ENCODE measurements at places on chromosomes 4 and X.

- no peaks in the 10 kb centered on the region for H3K36me3 ChIP-seq
- H3K4me1 ChIP-seq = no peaks in the 10 kb centered on the region
- no peaks in the 10 kb centered on the region for H3K27me3 ChIP-seq
- DNase-seq = no peak
- no peak overlapping the region for H3K4me3 ChIP-seq
Observed at GRCh38 chr4:119921830-119922229, 144.8 kb downstream of the MAD2L1 start.

- H3K36me3 ChIP-seq = no peaks in the 10 kb centered on the region
- no peak overlapping the region for H3K4me3 ChIP-seq
- no peak overlapping the region for H3K27ac ChIP-seq
- peaks cover 10% of the 10 kb centered on the region for H3K27me3 ChIP-seq
- DNase-seq = peak; percentile 27
Observed at GRCh38 chrX:109889289-109890006, 113.5 kb upstream of the TMEM164 start.

- no peaks in the 10 kb centered on the region for H3K36me3 ChIP-seq
- H3K4me3 ChIP-seq = no peak overlapping the region
- no peaks in the 10 kb centered on the region for H3K4me1 ChIP-seq
- H3K27ac ChIP-seq = no peak overlapping the region
- DNase-seq = no peak
- peaks cover 5% of the 10 kb centered on the region for H3K27me3 ChIP-seq
Observed at GRCh38 chrX:77422891-77423648, 24.1 kb upstream of the FGF16 start.

GRCh38 chr4:11824566-11824965 lies 395.9 kb upstream of the HS3ST1 start:
- H3K36me3 ChIP-seq = no peaks in the 10 kb centered on the region
- no peak for DNase-seq

GRCh38 chr4:4866124-4866865 lies 6.8 kb downstream of the MSX1 start:
- H3K36me3 ChIP-seq = no peaks in the 10 kb centered on the region
- H3K4me3 ChIP-seq = peak overlapping the region; percentile 35
- H3K27me3 ChIP-seq = peaks cover 71% of the 10 kb centered on the region
- no peak for DNase-seq
- no peak overlapping the region for H3K27ac ChIP-seq
- no peaks in the 10 kb centered on the region for H3K4me1 ChIP-seq

GRCh38 chr4:7139167-7139982 lies 53.0 kb upstream of the SORCS2 start:
- no peak overlapping the region for H3K27ac ChIP-seq
- no peak overlapping the region for H3K4me3 ChIP-seq
- no peaks in the 10 kb centered on the region for H3K36me3 ChIP-seq
- peaks cover 18% of the 10 kb centered on the region for H3K27me3 ChIP-seq

GRCh38 chr4:108821351-108821930 lies 58.6 kb upstream of the ETNPPL start:
- H3K27ac ChIP-seq = no peak overlapping the region
- no peak for DNase-seq
- H3K4me3 ChIP-seq = no peak overlapping the region
- peaks cover 3% of the 10 kb centered on the region for H3K27me3 ChIP-seq

GRCh38 chr4:87805971-87806370 lies 6.6 kb downstream of the IBSP start:
- no peaks in the 10 kb centered on the region for H3K36me3 ChIP-seq
- no peak overlapping the region for H3K27ac ChIP-seq

DNA sequence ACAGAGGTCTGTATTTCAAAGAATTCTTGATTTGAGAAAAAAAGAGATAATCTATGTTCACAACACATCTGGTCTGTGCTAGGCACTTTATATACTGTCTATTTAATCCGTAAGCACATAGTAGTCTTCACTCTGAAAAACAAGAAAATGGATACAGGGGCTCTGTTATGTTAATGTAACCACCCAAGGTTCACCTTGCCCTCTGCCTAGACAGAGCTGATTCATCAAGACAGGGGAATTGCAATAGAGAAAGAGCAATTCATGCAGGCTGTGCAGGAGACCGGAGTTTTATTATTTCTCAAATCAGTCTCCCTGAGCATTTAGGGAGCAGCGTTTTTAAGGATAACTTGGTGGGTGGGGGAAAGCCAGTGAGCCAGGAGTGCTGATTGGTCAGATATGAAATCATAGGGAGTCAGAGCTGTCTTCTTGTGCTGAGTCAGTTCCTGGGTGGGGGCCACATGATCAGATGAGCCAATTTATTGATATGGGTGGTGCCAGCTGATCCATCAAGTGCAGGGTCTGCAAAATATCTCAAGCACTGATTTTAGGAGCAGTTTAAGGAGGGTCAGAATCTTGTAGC lies 92.9 kb upstream of the TNIP3 start:
- no peak for DNase-seq
- no peaks in the 10 kb centered on the region for H3K27me3 ChIP-seq
- H3K27ac ChIP-seq = no peak overlapping the region
- no peak overlapping the region for H3K4me3 ChIP-seq

- no peaks in the 10 kb centered on the region for H3K27me3 ChIP-seq
- H3K27ac ChIP-seq = no peak overlapping the region
- no peak for DNase-seq
- H3K4me3 ChIP-seq = no peak overlapping the region
- peaks cover 11% of the 10 kb centered on the region for H3K4me1 ChIP-seq
Observed at GRCh38 chrX:2488621-2489285, 12.0 kb downstream of the DHRSX start.

- peaks cover 10% of the 10 kb centered on the region for H3K4me1 ChIP-seq
- H3K4me3 ChIP-seq = no peak overlapping the region
- peak overlapping the region; percentile 66 for H3K27ac ChIP-seq
- 0 out of 2 replicates have a peak, but pooled peaks cover 1% of the 10 kb centered on the region for H3K36me3 ChIP-seq
- DNase-seq = peak; percentile 84
Observed at GRCh38 chrX:115616943-115617563, 56.1 kb downstream of the PLS3 start.

DNA sequence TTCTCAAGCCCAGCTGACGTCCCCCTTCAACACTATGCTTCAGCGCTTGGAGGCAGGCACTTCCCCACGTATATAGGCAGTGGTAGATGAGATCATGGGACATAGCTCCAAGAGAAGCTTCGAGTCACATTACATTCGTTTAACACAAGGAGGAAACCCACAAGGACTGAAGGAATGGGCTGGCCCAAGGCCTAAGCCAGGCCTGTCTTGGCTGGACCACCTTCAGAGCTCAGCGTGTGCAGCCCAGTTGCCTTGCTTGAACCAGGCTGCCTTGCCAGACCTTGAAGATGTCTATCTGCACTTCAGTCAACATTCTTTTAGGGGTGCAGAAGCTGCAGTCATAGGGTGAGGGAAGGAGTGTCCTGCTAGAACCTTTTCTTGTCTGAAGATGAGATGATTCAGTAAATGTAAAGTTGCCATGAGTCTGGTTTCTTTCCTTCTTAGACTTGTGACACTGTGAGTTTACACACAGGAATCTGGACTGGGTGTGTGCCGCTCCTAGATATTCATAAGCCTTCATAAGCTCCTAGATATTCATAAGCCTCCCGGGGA lies 144.1 kb upstream of the RBPJ start:
- no peak overlapping the region for H3K4me3 ChIP-seq
- H3K27ac ChIP-seq = peak overlapping the region; percentile 8
- peaks cover 27% of the 10 kb centered on the region for H3K4me1 ChIP-seq
- H3K36me3 ChIP-seq = no peaks in the 10 kb centered on the region
- DNase-seq = peak; percentile 85
- no peaks in the 10 kb centered on the region for H3K27me3 ChIP-seq

- H3K4me1 ChIP-seq = no peaks in the 10 kb centered on the region
- peaks cover 13% of the 10 kb centered on the region for H3K27me3 ChIP-seq
- H3K27ac ChIP-seq = no peak overlapping the region
Observed at GRCh38 chr4:2991243-2991642, 27.9 kb downstream of the GRK4 start.

- H3K4me3 ChIP-seq = no peak overlapping the region
- H3K4me1 ChIP-seq = no peaks in the 10 kb centered on the region
- H3K27ac ChIP-seq = no peak overlapping the region
- H3K27me3 ChIP-seq = no peaks in the 10 kb centered on the region
Observed at GRCh38 chrX:121106484-121107235, 59.2 kb downstream of the GLUD2 start.

- no peak overlapping the region for H3K4me3 ChIP-seq
- no peak overlapping the region for H3K27ac ChIP-seq
- no peaks in the 10 kb centered on the region for H3K4me1 ChIP-seq
Observed at GRCh38 chr4:40842725-40843423, 93.1 kb downstream of the NSUN7 start.

DNA sequence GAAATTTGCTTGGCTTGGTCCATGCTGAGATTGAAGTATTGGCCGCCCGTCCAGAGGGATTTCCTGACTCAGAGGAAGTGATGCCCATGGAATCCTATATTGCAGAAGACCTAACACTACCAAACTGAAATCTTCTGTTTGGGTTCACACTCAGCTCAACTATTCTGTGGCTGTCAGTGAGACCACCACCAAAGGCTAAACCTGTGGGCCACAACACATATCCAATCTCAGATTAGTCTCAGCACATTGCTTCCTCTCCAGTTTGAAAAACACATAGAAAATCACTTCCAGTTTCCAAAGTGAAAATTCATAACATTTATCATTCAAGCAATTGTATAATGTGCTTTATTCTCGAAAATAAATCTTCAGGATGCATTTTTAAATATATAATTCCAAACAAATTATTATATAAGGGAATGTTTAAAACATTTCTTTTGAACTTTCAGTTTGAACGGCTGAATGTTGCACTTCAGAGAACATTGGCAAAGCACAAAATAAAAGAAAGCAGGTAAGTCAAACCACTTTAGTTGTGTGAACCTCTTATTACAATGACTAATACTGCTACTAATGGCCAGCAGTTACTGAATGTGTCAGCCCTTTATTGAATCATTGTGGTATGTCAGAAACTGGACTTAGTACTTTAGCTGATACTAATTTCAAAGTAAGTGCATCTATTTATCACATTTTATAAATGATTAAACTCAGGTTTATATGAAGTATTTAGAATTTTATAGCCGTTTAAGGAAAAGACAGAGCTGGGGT lies 37.0 kb downstream of the GUCY1A1 start:
- DNase-seq = peak; percentile 47
- H3K4me3 ChIP-seq = no peak overlapping the region
- no peaks in the 10 kb centered on the region for H3K36me3 ChIP-seq

GRCh38 chr4:21884615-21885014 lies 64.0 kb downstream of the KCNIP4 start:
- no peak overlapping the region for H3K4me3 ChIP-seq
- no peak for DNase-seq
- no peaks in the 10 kb centered on the region for H3K27me3 ChIP-seq
- H3K36me3 ChIP-seq = no peaks in the 10 kb centered on the region
- H3K27ac ChIP-seq = no peak overlapping the region
- peaks cover 4% of the 10 kb centered on the region for H3K4me1 ChIP-seq

- H3K27ac ChIP-seq = no peak overlapping the region
- H3K4me3 ChIP-seq = no peak overlapping the region
- no peaks in the 10 kb centered on the region for H3K27me3 ChIP-seq
- H3K4me1 ChIP-seq = peaks cover 2% of the 10 kb centered on the region
- peak; percentile 61 for DNase-seq
Observed at GRCh38 chr4:98682719-98683118, 24.3 kb upstream of the TSPAN5 start.

All from IMR-90 (cell line).